ENCODE measurements at places on chromosomes 5 and 9.

- no peak for DNase-seq
Observed at GRCh38 chr9:129853614-129854013, 18.4 kb downstream of the USP20 start.

DNA sequence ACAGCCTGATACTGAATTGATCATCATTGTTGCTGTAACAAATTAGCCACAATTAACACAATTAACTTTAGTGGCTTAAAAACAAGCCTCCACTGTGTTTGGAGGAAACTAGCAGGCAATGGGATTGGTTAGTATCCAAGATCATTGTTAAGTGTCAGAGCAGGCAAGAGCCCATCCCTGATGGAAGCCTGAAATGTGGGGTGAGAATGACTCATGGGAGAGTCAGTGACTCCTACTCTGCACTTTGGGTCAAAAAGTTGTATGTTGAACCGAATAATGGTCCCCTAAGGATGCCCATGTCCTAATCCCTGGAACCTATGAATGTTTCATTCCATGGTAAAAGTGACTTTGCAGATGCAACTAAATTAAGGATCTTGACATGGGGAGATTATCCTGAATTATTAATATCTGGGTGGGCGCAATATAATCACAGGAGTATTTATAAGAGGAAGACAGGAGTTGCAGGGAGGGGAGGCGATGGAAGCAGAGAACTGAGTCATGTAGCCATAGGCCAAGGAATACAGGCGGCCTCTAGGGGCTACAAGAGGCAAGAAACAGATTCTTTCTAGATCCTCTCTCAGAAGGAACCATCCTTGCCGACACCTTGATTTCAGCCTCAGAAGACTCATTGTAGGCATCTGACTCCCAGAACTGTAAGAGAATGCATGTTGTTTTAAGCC lies 28.8 kb downstream of the ALG2 start:
- DNase-seq: no peak

- DNase-seq: no peak
Observed at GRCh38 chr9:88090151-88090581, 48.1 kb downstream of the SPATA31C2 start.

GRCh38 chr5:80034559-80034958 lies 589 bp upstream of the THBS4 start:
- no peak for DNase-seq

DNA sequence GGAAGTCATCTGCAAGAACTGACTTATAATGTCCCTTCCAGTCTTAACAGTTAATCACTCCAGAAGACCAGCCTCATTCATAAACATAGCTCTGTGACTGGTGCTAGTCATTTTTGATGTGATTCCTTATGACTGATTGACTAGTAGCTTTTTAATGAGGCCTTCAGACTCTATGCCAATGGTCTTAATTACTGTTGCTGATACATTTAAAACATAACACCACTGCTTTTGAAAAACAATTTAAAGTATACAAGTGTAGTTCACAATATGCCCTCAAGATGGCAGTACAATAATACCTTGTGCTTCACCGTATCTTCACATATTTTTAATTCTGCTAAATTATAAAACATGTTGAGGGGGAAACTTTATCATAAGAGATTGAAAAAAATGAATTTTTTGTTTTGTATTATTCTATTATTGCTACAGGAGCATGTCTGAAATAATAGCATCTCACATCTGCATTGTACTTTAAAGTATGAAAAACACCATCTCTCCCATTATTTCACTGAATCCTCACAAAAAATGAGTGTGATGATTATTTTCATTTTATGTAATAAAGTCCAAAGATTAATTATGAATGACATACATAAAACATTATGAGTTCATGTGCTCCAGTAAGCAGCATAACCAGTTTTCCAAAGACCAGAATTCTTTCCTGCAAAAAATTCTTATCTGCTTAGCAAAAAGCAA lies 55.2 kb upstream of the SHISAL2B start:
- peak; percentile 24 for DNase-seq

DNA sequence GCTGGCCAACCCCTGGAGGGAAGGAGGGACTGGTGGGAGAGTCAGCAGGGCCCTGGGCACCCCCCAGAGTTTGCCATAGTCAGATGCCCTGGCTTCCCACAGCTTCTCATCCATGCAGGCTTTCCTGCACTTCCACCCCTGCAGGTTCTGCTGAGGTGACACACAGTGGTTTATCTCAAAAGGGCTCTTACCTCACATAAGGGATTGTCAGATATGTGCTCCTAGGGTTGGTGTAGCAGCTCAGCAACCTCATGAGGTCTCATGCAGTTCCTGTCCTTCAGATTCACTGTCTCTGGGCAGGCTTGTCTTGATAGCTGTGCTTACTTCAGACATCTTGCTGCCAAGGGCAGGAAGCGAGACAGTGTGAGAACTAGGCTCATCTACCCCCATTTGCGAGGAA lies 143.4 kb downstream of the KDM4C start:
- DNase-seq: no peak

- no peak for DNase-seq
Observed at GRCh38 chr5:137492331-137492730, 6.8 kb downstream of the SPOCK1 start.

- no peak for DNase-seq
Observed at GRCh38 chr5:57906671-57907070, 424.1 kb upstream of the ACTBL2 start.

GRCh38 chr9:110807956-110808598 lies 139.5 kb downstream of the MUSK start:
- DNase-seq: no peak

DNA sequence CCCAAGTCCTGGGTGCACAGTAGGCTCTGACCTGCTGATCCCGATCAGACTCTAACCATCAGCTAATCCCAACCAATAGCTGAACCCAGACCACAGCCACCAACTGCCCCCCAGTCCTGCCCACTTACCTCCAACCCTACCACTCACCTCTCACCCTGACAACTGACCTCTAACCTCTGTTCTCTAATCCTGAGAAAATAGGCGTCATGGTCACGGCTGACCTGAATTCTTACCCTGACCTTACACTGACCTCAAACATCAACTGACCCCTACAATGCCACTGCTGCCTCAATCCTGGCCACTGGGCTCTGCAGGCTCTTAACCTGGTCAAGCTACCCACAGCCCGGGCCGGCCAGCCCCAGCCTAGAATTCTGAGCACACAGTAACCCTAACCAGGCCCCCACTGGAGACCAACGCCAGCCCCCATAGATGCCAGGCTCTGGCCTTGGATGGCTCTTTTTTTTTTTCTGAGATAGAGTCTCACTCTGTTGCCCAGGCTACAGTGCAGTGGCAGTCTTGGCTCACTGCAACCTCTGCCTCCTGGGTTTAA lies 63.8 kb upstream of the ASS1 start:
- DNase-seq: no peak

- no peak for DNase-seq
Observed at GRCh38 chr9:91755761-91756509, 194.1 kb downstream of the ROR2 start.

DNA sequence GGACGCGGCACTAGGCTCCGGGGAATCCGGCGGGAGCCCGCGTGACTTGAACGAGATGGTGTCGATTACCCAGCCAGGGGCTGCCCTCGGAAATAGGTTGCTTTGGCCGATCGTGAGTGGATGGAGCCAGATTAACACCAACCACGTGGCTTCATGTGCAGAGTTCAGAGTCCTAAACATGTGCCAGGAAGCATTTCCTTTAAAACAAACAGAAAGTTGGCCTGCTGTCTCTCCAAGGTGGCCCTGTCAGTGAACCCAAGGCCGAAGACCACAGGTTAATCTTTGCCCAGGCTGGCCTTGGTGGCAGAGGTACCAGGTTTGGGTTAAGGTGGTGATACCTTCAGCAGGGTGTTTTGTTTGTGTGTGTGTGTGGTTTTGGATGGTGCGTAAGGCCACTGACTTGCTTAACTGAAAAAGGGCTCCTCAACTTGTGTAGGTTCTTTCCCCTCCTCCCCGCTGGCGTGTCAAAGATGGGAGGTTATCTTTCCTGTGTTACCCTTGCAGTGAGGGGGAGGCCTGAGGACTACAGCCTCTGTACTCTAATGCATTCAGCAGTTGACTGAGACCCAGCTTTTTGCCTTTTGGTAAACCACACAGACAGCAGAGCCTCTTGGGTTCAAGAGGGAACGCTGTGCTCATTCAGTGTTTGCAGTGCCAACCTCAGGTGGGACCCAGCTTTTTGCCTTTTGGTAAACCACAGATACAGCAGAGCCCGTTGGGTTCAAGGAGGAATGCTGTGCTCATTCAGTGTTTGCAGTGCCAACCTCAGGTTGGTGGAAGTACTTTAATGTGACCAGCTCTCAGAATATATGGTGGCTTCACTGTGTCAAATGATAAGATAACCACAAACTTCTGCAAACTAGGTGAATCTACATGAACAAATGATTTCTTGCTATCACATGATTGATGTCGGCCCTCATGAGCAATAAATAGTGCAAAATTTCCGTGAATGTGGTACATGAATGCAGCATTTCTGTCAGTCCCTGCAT lies 1.4 kb downstream of the IQGAP2 start:
- no peak for DNase-seq

DNA sequence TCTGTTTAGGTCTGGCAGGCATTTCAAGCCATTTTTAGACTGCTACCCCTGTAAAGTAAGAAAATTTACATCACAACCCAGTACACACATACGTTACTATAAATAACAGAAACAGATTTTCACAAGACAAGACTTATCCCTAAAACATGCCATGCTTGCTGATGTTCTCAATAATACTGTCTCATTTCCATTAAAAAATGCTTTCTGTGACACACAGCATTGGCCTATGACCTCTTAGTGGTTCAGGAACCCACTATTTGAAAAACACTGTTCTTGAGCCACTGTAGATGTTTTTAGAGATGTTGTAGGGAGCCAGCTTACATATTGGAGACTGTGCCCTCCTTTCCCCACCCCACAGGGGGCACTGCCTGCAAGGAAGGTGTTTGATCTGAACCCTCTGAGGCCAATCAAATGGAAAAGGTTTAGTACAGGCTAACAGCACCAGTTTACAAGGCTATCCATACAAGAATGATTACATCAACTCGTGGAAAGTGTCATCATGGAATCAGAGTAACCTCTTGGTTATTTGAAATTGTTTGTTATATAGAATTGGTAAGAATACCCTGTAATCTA lies 30.8 kb downstream of the ZSWIM6 start:
- no peak for DNase-seq

DNA sequence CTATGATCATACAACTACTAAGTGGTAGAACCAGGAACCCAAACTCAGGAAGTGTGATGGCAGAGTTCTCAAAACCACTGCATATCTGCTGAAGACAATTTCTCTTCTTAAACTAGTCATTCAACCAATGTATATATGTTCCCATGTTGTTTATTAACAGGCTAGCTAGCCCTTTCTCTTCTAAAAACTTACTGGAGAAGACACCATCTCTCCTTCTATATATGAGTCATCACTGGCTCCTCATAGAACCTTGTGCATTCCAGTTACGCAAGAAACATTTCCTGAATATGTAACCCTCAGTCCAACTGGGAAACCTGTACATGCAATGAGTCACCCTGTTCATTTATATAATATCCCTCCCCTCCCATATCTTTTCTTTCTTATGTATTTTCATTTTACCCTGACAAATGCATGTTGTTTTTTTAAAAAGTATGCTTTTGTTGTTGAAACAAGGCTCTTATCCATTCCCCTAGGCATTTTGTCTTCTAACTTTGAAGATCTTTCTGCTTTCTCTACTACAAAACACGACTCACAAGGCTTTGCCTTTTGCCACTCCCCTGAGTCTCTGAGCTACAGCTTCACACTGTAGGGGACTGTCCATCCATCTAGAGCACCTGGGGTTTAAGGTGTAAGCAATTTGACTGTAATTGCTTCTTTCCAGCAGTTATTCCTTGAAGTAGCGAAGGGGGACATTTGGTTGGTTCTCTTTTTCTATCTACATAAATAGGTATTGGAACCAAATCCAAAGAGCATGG lies 119.5 kb downstream of the ANXA1 start:
- DNase-seq: no peak

DNA sequence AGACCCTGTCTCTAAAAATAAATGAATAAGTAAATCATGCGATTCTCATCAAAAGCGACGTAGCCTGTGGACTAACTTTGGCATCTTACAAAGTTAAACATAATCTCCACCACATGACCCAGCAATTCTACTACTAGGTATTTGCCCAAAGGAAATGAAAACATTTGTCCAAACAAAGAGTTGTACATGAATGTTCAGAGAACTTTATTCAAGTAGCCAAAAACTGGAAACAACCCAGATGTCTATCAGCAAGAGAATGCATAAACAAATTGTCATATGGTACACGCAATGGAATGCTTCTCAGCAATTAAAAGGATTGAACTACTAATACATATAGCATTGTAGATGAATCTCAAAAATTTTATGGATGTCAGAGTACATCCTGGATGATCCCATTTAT lies 82.6 kb downstream of the ADRB2 start:
- DNase-seq: no peak

Data from SK-N-DZ (cell line).